Retina (tissue), 1 donor: ENCODE measurements at places on chromosomes 11 and 22.
A peak's percentile ranks its signal among the peaks of the same experiment; 100 is the strongest.

GRCh38 chr11:15453211-15453765 is 338.6 kb downstream of the INSC start:
- no peak for DNase-seq

- DNase-seq, result peak; percentile 63
Observed at GRCh38 chr11:115775846-115776245, 271.6 kb upstream of the CADM1 start.

GRCh38 chr11:129077191-129077590 is 114.9 kb downstream of the ARHGAP32 start:
- DNase-seq, result no peak

DNA sequence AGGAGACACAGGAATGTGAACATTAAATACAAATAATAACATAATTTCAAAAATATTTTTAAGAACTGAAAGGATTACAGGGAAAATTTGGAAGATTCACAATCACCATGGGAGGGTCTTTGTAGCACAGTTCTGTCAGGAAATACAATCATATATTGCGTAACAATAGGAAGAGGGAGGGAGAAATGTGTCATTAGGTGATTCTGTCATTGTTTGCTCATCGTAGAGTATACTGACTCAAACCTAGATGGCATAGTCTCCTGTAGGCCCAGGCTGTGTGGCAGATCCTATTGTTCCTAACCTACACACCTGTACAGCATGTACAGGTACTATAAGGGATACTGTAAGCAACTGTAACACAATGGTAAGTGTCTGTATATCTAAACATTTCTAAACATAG is 330.4 kb downstream of the BRD1 start:
- DNase-seq, result no peak

- DNase-seq, result no peak
Observed at GRCh38 chr11:56819916-56820315, 71.4 kb upstream of the OR9G4 start.

GRCh38 chr11:59186130-59186594 is 14.2 kb downstream of the DTX4 start:
- peak; percentile 80 for DNase-seq
